ENCODE measurements at places on chromosomes 2 and 18. TPM values are rescaled to one million over a fixed set of nuclear protein-coding genes. Genes with fewer than 3 reads are reported as not detected.

DNA sequence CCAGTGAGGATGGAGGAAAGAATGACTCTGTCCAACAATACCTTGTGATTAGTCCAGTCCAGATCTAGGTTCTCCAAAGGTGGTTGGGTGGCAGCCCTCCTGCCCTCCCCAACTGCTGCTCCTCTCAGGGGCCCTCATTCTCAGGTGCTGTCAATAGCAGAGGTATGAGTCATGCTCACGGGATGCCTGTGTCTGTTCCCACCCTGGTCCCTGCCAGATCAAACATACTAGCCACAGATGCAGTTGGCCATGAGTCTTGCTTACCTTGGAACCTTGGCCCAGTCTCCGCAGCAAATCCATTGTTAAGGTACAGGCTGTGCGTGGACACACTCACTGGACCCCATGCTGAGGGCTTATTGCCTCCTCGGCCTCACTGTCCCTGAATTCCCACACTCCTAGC is 24.9 kb upstream of the RPIA start:
- no peak for DNase-seq
- no peaks in the 10 kb centered on the region for H3K4me1 ChIP-seq
- peaks cover 8% of the 10 kb centered on the region for H3K27me3 ChIP-seq
- H3K36me3 ChIP-seq: no peaks in the 10 kb centered on the region
- no peak overlapping the region for H3K27ac ChIP-seq
- H3K4me3 ChIP-seq: no peak overlapping the region

DNA sequence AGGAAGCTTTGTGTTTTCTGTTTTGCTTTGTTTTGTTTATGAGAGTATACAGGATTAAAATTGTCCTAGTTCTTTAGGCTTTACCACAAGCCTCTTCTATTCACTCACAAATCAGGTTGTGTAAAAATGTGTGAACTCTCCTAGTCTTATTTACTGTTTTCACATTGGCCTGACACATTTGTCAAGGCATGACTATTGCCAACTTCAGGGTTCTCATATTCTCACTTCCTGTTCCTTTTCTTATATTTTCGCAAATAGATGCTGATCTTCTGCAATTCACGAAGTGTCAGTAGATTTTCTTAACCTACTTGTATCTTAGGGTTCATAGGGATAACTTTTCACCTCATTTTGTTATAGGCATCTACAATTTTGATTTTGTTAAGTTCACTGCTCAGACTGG is 67.1 kb downstream of the CCDC102B start:
- no peak for DNase-seq
- H3K4me3 ChIP-seq: no peak overlapping the region
- peaks cover 3% of the 10 kb centered on the region for H3K27me3 ChIP-seq
- H3K4me1 ChIP-seq: no peaks in the 10 kb centered on the region

DNA sequence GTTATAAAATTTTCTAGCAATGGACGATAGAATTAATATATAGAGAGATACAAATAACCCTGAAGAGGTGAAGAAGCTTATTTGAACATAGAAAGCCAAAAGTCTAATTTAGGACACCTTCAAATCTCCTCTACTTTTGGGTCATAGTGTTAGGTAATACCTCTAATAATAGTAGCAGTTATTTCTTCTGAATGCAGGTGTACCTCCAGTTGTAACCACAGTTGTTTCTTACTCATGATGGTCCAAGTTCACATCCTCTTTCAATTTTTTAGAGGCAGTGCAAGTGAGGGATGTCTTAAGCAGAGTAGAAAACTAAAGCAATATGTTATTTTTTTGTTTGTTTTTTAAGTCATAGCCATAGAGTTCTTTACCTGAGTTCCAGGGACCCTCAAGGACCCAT is 429.5 kb downstream of the CCDC85A start:
- H3K27ac ChIP-seq: no peak overlapping the region
- H3K4me1 ChIP-seq: peaks cover 67% of the 10 kb centered on the region
- no peak for DNase-seq

- no peaks in the 10 kb centered on the region for H3K27me3 ChIP-seq
- no peak overlapping the region for H3K27ac ChIP-seq
- peaks cover 47% of the 10 kb centered on the region for H3K4me1 ChIP-seq
- H3K4me3 ChIP-seq: no peak overlapping the region
These were observed 194.8 kb downstream of the ZEB2 start for GRCh38 chr2:144325086-144325485.

DNA sequence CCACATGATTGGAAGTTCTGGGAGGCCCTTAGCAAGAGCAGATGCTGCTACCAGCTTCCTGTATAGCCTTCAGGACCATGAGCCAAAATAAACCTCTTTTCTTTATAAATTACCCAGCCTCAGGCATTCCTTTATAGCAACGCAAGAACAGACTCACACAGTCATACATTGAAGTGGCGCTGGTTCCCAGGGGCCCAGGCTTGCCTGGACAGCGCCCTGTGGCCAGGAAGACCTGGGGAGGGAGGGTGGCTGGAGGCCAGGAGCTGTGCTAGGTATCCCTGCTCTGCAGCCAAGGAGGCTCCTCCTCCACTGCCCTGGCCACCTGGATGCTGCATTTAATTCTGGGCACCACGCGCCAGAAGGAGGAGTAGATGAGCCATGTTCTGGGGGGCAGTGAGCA is 98.1 kb downstream of the AGAP1 start:
- no peak for DNase-seq
- H3K36me3 ChIP-seq: no peaks in the 10 kb centered on the region
- H3K4me1 ChIP-seq: no peaks in the 10 kb centered on the region
- no peak overlapping the region for H3K27ac ChIP-seq

GRCh38 chr2:194002699-194003368 is 1654.2 kb upstream of the SLC39A10 start:
- no peak overlapping the region for H3K27ac ChIP-seq
- no peaks in the 10 kb centered on the region for H3K4me1 ChIP-seq
- DNase-seq: no peak
- no peaks in the 10 kb centered on the region for H3K36me3 ChIP-seq
- H3K4me3 ChIP-seq: no peak overlapping the region

GRCh38 chr2:187081461-187081860 is 232.5 kb upstream of the ZSWIM2 start:
- DNase-seq: no peak
- H3K27me3 ChIP-seq: no peaks in the 10 kb centered on the region
- no peak overlapping the region for H3K27ac ChIP-seq
- no peaks in the 10 kb centered on the region for H3K36me3 ChIP-seq
- no peak overlapping the region for H3K4me3 ChIP-seq
- H3K4me1 ChIP-seq: no peaks in the 10 kb centered on the region

GRCh38 chr2:236565212-236565611 is 4.4 kb upstream of the ACKR3 start:
- DNase-seq: no peak
- peaks cover 23% of the 10 kb centered on the region for H3K27me3 ChIP-seq
- H3K4me3 ChIP-seq: no peak overlapping the region

- no peak overlapping the region for H3K4me3 ChIP-seq
- no peaks in the 10 kb centered on the region for H3K4me1 ChIP-seq
- H3K36me3 ChIP-seq: no peaks in the 10 kb centered on the region
These were observed 64.5 kb downstream of the TSPYL6 start for GRCh38 chr2:54191361-54192135.

- H3K27me3 ChIP-seq: peaks cover 7% of the 10 kb centered on the region
- no peak overlapping the region for H3K4me3 ChIP-seq
- H3K27ac ChIP-seq: no peak overlapping the region
- no peak for DNase-seq
- H3K36me3 ChIP-seq: no peaks in the 10 kb centered on the region
- H3K4me1 ChIP-seq: peaks cover 35% of the 10 kb centered on the region
These were observed 149.7 kb downstream of the VAPA start for GRCh38 chr18:10063489-10063888.

DNA sequence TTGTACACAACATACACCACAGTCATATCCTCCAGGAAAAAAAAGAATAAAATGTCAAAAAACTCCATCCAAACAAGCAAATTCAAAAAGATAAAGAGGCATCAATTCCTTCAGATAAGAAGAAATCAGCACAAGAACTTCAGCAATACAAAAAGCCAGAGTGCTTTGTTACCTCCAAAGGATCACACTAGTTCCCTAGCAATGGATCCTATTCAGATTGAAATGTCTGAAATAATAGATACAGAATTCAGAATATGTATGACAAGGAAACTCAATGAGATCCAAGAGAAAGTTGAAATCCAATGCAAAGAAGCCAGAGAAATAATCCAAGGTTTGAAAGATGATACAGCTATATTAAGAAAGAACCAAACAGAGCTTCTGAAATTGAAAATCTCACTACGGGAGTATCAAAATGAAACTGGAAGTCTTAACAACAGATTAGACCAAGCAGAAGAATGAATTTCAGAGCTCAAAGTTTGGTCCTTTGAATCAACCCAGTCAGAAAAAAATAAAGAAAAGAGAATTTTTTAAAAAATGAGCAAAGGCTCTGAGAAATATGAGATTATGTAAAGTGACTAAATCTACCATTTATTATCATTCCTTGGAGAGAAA is 80.6 kb downstream of the TRABD2A start:
- no peak overlapping the region for H3K4me3 ChIP-seq
- H3K27ac ChIP-seq: no peak overlapping the region
- peaks cover 2% of the 10 kb centered on the region for H3K27me3 ChIP-seq
- peaks cover 6% of the 10 kb centered on the region for H3K4me1 ChIP-seq
- no peak for DNase-seq

GRCh38 chr2:64609227-64609941 is 44.3 kb downstream of the SERTAD2 start:
- H3K27ac ChIP-seq: no peak overlapping the region
- H3K4me3 ChIP-seq: peak overlapping the region; percentile 39
- H3K4me1 ChIP-seq: peaks cover 13% of the 10 kb centered on the region
- H3K36me3 ChIP-seq: peaks cover 6% of the 10 kb centered on the region
- no peak for DNase-seq

DNA sequence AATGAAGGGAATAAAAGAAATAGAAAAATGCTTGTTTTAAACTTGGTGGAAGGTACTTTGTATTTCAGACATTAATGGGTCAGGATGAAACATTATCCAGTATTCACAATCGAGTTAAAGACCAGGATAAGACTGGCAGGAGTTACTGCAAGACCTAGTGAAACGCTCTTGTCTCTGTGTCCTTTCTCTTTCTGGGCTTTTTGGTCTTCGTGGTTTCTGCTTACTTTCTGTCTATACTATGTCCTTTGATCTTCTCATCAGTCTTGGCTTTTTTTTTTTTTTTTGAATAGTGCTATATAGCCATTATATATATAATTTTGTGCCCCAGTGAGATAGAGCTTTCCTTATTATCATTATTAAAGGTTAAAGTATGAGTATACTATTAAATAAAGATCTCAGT is 42.1 kb upstream of the GAREM2 start:
- H3K27ac ChIP-seq: no peak overlapping the region
- no peaks in the 10 kb centered on the region for H3K27me3 ChIP-seq
- H3K36me3 ChIP-seq: peaks cover 13% of the 10 kb centered on the region
- H3K4me3 ChIP-seq: no peak overlapping the region

DNA sequence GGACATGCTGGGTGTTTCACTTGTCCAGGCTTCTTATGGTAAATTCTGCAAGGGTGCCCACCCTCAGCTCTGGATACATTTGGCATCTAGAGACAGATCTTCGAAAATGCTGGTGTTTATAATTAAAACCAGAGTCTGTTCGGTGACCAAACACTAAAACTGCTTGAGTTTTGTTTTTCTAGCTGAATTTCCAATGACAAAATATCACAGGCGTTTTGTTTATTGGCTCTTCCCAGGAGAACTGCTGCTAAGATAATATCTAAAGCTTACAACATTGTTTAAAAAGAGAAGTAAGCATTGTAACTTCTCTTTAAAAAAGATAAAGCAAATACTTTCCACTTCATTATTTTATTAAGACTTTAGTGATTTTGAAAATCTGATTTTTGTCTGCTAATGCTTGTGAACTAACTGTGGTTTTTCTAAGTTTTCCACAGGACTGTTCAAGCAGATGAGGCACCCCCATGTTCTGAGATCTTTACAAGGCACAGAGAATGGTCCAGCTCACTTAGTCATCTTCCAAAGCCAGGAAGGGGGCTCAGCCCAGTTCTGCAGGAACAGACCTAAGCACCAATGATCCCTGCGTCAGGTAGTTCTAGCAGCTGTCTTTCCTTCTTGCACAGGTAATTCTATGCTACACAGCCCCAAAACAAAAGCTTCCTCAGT is 94.8 kb upstream of the LTBP1 start:
- peaks cover 4% of the 10 kb centered on the region for H3K27me3 ChIP-seq
- H3K4me1 ChIP-seq: peaks cover 14% of the 10 kb centered on the region

- peaks cover 8% of the 10 kb centered on the region for H3K36me3 ChIP-seq
- no peak for DNase-seq
- no peak overlapping the region for H3K4me3 ChIP-seq
- no peaks in the 10 kb centered on the region for H3K4me1 ChIP-seq
These were observed 145.0 kb downstream of the DCC start for GRCh38 chr18:52484977-52485376.

DNA sequence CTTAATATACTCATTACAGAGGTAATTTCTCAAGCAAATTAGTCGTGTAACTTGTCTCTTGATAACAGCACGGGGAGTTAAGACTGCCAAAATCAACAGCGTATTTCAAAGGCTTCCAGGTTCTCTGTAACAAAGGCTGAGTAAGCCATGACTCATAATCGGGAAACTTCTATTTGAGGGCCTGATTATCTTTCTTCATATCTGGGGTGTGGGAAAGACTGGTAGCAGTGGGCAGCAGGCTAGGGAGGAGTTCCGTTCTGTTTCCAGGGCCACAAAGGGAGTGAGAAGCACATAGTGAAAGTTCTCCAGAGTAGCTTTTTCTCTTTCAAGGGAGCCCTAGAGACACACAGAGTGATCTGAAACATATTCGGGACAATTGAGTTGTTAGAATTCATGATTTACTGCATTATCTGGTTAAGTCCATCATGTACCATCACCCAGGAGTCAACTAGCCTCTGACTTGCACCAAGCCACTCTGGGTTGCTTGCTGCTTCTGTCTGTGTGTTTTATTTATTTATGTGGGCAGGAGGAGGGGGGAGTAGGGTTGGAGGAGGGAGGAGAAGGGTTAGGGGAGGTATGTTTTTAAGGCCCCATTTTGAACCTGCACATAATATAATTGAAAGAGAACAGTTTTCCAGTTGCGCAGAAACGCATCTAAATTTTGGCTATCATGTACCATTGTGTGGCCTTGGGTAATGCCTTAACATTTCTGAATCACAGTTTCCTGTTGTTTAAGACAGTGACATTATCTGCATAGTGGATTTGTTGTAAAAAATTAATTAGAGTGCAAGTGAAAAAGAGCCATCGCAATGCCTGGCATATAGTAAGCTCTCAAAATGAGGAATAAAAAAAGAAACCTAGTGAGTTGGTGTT is 80.5 kb upstream of the ITPRID2 start:
- DNase-seq: peak; percentile 84
- peaks cover 11% of the 10 kb centered on the region for H3K36me3 ChIP-seq
- H3K4me1 ChIP-seq: peaks cover 76% of the 10 kb centered on the region
- H3K27me3 ChIP-seq: no peaks in the 10 kb centered on the region
- peak overlapping the region; percentile 71 for H3K4me3 ChIP-seq
- H3K27ac ChIP-seq: peak overlapping the region; percentile 82

DNA sequence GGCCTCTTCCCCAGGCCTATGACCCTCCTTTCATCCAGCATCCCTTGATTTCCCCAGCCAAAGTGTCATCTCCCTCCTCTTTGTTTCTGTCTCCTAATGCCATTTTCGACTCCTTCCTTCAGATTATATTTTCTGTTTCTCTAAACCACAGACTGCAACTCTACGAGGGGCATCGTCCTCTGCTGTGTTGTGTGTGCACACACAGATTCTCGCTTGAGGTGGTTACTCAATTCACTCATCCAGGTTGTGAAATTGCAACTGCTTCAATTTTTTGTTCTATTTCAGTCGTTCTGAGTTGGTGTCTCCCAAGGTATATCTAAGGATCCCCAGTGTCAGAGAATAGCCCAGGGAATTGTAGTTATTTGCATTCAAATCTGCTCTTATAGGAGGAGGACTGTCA is 113.5 kb upstream of the NDUFV2 start:
- no peak overlapping the region for H3K4me3 ChIP-seq
- H3K36me3 ChIP-seq: peaks cover 5% of the 10 kb centered on the region

Gene CNDP1
- not detected for total RNA-seq

Gene CACNB4
- 0.12 TPM for total RNA-seq

Gene RAD51AP2
- total RNA-seq: not detected

Gene CGREF1
- total RNA-seq: not detected

Gene CCDC102B
- 2.8 TPM for total RNA-seq

Gene CHRNG
- not detected for total RNA-seq

All from HFFc6 (cell line).